ENCODE measurements at places on chromosomes 11 and 22. TPM values are rescaled to one million over a fixed set of nuclear protein-coding genes. Genes with fewer than 3 reads are reported as not detected.

DNA sequence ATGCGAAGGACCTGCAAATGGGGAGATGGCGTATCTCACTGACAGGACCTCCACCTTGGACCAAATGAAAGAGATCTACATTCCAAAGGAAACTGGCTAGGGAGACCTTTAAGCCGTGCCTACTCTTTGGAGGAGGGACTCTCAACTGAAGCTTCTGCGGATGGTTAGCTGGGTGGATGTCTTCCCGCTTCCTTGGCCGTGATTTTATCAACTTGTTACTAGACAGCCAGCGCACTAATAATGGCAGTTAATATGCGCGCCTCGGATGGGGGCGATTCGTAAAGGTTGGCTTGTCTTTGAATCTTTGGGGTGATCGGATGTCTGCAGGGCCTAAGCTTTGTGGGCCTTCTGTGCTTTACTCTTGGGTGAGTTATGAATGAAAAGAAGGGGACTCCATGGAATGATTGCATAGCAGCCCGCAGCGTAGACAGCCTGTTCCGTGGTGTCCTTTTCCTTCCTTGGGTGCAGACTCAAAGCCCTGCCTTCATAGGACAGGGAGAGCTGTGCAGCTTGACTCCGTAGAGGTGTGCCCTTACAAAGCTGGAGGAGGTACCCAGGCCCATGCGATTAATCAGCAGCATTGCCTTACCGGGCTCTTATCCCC, 1.5 kb downstream of the ZNRF3 start:
- no peak for DNase-seq

DNA sequence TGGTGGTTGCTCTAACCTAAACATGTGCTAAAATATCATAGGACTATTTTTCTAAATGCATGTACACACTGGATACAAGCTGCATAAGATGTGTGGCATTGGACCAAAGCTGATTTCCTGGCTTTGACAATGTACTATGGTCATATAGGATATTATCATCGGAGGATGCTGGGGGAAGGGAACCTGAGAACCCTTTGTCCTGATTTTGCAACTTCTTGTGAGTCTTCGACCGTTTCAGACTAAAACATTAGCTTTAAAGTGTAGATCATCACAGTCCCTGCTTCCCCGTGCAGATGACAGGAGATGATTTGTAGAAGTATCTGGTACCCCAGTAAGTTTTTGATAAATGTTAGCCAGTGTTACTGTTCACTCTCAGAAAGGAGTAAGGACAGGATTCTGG, 554.7 kb downstream of the MIAT start:
- DNase-seq: no peak

DNA sequence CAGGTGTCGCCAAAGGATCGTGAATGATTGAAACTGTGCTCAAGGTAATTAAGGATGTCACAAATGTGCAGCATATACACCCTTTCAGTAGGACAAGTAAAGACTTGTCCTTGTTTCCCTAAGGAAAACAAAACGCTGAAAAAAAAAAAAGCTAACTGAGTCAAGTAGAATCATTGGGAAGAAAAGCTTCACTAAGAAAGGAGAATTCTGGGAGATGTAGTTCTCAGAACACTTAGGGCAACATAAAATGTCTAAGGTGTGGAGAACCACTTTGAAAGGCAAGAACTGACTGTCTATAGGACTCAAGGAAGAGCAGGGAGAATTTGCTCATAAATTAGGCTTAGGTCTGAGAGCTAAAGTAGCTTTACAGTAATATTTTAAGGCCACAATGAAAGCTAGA, 2.9 kb upstream of the OR5T1 start:
- no peak for DNase-seq

- no peak for DNase-seq
Measured at GRCh38 chr11:127670374-127671119, 670.0 kb upstream of the KIRREL3 start.

DNA sequence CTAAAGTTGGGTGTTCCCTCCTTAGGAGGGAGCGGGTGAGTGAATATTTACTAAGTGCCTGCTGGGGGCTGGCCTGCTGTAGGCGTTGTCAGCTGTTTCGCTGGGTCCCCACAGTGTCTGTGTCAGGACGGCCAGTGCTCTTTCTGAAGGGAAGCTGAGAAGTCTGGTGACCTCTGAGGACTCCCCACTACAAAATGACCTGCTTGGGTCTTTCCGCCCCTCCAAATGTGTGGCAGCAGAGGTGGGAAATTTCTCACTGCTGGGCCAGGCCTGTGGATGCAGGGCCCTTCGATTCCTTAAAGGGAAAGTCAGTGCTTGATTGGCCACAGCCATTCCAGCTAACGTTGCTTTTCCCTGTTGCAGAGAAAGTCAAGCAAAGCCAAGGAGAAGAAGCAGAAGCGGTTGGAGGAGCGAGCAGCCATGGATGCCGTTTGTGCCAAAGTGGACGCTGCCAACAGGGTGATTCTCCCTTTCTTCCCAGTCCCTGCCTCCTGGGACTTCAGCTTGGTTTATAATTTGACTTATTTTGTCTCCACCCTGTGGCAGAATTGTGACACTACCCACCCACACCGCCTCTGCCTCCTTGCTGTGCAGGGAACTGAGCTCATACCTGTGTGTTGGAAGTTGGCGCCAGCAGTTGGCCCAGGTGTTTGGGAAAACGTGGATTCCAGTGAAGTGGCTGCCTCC, 6.8 kb downstream of the NAA40 start:
- no peak for DNase-seq

- DNase-seq: no peak
Measured at GRCh38 chr11:15932417-15932816, 423.9 kb downstream of the SOX6 start.

GRCh38 chr11:101034076-101034475, 95.5 kb downstream of the PGR start:
- no peak for DNase-seq

DNA sequence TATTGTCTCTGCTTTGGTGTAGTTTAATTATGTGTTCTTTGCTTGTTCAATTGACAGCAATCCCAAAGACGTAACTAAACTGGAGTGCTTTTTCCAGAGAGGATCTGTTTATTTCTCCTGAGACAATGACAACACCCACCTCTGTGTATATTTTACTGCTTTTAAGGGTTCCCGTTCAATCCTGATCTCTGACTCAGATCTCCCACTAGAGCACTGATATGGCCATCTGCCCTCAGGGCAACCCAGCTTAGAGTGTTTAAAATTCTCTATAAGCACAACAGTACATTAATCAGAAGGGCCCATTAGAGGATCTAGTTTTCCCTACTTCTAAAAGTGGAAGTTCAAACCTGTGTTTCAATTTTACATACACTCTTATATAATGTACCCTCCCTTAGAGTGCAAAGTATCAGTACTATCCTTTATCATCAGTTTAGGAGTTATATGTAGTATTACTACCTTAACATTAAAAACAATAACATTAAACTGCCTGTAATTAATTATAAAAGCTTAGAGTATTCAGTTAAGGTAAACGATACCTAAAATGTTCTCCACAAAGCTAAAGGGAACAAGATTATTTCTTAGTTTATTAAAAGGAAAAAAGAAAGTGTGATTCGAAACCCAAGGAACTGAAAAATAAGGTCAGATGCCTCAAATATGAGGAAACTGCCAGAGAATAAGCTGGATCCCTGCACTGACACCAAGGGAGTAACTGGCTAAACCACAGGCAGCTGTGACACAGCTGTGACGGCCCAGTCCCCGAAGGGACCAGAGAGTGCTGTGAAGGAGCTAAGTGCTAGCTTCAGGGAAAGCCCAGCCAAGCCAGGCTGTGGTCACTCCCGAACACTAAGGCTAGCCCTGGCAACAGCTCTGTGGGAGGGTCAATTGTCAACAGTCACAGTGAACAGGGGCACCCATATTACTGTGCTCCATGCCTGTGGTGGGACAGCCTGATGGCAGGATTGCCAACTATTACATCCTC, 15.2 kb downstream of the UFD1 start:
- no peak for DNase-seq

- no peak for DNase-seq
Measured at GRCh38 chr11:87236368-87236767, 198.6 kb downstream of the TMEM135 start.

GRCh38 chr22:45645526-45646414, 25.9 kb upstream of the ATXN10 start:
- DNase-seq: no peak

DNA sequence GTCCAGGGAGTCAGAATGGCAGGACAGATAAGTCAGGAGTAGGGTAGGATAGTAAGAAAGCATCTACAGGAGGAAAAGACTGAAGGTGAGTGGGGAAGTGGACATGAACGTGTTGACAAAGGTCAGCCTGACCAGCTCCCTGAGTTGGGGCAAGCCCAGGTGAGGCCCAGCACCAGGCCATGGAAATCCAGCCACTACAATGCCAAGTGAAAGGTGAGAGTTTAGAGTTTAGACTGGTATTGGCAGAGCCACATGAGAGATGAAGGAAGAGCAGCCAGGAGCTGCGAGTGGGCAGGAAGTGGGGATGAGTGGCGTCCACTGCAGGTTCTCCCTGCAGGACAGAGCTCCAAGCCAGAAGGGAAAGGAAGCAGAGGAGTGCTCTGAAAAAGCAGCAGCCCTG, 16.5 kb upstream of the SMCO4 start:
- no peak for DNase-seq

The FXYD2 gene
- 4.1 TPM for polyA plus RNA-seq

The MTMR2 gene
- polyA plus RNA-seq: 44.8 TPM

The GRAMD1B gene
- 13.7 TPM for polyA plus RNA-seq

The ADM2 gene
- polyA plus RNA-seq: not detected

The PGR gene
- not detected for polyA plus RNA-seq

All from GM12878 (cell line).